ENCODE measurements at places on chromosomes 12 and 14.

DNA sequence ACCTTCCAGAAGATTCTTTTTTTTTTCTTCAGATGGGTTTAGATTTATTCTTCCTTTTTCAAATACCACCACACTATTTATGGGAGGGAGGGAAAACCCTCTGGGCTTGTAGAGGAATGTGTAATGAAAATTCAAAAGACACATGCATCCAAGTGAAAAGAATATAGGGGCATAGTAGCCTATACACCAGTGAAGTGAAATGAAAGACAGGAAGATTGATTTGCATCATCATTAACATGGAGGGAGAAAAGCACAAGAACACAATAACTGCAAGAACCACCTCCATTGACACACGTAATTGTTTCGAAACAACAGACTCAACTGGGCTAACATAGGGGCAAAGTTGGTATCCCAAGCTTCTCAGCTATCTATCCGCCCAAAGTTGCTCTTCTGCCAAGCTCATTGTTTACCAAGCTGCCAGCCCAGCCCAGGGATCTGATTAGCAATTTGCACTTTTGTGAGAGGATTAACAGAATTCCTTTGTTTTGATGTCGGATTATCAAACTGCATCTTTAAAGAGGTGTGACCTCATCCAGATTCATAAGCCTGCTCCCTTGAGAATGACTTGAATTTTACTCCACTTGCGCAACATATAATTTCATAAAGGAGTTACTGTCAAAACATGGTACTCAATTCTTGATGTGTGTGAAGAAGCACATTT lies 430.5 kb upstream of the SOX5 start:
- no peak for DNase-seq

DNA sequence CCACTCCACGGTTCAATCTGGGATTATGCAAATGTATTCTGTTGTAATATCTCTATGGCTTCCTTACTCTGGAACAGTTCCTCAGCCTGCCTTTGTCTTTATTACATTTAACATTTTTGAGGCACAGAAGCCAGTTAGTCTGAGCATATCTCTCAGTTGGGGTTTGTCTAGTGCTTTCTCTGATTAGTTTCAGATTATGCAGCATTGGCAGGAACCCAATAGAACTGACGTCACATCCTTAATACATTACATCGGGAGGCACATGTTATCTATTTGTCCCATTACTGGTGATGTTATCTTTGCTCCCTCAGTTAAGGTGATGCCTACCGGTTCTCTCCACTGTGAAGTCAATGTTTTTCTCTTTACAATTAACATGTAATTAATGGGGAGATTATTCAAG lies 62.4 kb downstream of the PPM1A start:
- DNase-seq: no peak

DNA sequence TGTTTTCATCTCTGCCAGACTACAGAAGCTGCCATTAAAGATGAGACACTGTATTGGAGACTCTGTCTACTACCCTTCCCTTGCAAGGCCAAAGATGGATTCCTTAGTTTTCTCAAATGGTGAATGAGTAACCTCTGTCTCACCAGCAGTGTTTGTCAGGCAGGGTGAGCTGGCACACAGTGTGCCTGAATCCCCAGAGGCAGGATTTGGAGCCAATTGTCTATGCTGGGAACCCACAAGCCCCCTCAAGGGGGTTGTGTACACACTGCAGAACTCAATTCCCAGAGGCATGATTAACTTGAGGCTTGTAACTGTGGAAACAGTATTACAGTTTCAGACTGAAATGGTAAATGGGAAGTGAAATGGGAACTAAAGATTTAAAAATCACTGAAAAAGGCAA lies 136.8 kb upstream of the PTPRB start:
- DNase-seq: no peak

GRCh38 chr14:42475289-42475688 lies 868.6 kb downstream of the LRFN5 start:
- no peak for DNase-seq

DNA sequence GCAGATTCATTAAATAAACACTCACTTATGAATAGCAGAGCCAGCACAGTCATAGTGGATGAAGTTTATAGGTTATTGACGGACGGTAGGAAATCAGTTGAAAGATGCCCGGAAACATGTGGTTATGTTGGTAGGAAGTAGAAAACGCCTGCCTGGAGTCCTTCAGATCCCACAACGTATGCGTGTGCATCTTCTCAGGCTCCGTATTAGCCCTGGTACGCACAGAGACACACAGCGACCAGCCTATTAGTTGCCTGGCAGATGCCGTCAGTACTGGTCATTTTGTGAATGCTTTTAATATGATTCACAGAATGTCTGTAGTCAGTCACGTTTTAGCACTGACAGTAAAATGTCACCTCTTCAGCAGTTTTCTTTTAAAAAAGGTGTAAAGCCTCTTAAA lies 196.4 kb downstream of the RGS6 start:
- DNase-seq: no peak

DNA sequence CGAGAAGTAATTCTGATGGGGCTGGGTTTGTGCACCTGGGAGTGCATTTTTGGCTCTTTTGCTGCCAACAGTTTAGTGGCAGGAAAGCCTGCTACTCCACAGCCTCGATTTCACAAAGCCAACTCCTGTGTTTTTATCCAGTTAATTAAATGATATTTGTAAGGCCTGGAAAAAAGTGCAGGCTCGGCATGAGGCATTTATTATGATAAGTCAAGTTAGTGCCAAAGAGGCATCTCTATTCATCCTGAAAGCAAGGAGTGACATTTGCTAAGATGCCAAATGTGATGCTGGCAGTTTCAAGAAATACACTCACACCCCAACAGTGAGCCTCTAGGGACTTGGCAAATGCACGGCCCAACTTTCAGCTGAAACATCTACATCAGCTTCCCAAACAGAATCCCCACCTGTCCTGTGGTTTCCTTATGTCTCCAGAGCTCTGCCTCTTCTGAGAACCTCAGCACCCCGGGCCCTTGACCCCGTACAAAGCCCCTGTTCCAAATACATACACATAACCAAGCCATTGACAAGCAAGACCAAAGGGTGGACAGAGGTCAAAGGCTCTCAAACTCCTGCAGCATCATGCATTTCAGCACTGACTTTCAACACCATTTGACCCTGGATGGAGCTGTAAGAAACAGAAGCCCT lies 955.1 kb upstream of the TMEM132C start:
- no peak for DNase-seq

DNA sequence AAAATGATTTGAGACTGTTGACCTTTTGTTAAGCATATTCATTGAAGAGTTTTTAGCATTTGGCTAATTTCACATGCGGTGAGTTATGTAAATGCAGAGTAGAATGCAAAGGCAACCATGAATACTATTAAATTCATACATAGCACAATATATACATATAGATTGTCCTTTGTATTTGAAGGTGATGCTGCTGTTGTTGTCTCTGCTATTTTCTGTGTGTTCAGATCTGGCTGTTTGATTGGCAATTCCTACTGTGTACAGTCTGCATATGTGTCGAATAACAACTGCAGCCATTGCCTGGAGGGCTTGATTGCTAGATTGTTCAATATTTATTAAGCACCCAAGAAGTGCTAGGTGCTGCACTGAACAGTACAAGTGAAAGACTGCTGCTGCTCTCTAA lies 187.4 kb downstream of the FOXG1 start:
- no peak for DNase-seq

DNA sequence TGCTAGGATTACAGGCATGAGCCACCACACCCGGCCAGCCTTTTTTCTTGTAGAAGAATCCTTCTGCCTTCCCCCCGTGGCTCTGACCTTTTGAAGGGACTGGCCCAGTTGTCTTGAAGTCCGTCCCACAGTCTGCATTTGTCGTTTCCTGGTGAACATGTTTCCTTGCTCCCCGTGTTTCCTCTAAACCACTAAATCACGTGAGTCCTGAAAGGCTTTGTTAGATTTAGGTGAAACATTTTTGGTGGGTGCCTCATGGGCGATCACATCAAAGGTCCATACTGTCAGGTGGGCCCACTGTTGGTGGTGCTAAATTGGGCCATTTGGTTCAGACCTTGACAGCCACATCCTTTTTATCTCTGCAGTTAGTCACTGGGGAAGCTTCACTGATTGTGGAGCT lies 26.3 kb downstream of the MLXIP start:
- no peak for DNase-seq

GRCh38 chr12:71725011-71725410 lies 29.7 kb upstream of the RAB21 start:
- DNase-seq: no peak

- DNase-seq: no peak
Observed at GRCh38 chr12:123387508-123388176, 3.7 kb downstream of the KMT5A start.

GRCh38 chr12:83261998-83262397 lies 575.3 kb downstream of the TMTC2 start:
- DNase-seq: no peak
